ENCODE measurements at places on chromosomes 7 and 10.

- DNase-seq, result no peak
Measured at GRCh38 chr7:128131115-128131514, 99.9 kb upstream of the LRRC4 start.

GRCh38 chr10:35005868-35006267, 84.3 kb downstream of the CUL2 start:
- DNase-seq, result peak; percentile 86

GRCh38 chr7:34061149-34061548, 155.8 kb downstream of the BMPER start:
- DNase-seq, result peak; percentile 77

- DNase-seq, result no peak
Measured at GRCh38 chr10:109412353-109412752, 511.0 kb downstream of the XPNPEP1 start.

GRCh38 chr10:230758-231157, 95.5 kb downstream of the ZMYND11 start:
- DNase-seq, result no peak

DNA sequence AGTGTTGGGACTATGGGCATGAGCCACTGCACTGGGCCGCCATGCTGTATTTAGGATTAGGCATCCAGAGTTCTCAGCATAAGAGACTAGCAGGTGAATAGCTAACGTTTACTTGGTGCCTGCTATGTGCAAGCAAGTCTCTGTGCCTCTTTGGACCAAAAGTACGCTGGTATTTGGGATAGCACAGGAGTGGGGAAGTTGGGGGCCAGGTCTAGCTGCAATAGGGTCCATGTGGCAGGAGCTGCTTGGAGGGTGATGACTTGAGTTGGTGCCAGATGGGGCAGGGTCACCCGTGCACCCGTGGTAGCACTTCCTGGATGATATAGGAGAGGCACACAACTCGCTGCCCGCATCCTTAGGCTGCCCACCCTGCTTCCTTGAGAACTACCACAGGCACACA, 22.4 kb downstream of the NACAD start:
- no peak for DNase-seq

DNA sequence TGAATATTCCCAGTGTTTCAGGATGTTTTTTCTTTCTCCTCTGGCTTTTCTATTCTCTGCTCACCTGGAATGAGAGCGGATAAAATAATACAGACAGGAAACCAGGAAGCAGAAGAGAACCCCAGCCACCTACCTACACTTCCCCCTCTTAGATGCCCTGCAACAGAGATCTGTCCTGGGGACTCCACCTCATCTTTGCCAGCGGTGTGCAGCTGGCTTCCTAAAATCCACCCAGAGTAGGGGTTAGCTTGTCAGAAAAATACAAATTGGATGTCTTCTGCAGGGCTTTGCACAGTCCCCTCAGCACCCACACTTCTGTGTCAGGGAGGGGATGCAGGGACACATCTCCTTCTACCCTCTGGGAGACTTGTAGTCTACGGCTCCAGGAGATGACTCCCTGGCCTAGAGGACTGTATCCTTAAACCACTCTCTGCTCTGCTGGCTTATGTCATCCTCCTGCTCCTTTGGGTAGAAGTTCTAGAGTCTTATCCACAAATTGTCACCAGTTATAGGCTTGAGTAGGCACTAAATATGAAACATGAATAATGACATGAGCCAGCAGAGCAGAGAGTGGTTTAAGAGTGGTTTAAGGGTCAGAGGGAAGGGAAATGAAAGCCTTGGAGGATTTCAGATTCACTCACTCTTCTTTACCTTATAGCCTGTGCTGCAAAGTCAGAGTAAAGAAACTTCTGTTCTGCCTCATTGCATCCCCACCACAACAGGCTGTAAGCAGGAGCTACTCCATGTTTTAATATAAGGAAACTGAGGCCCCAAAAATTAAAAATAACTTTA, 749.4 kb downstream of the AUTS2 start:
- no peak for DNase-seq

DNA sequence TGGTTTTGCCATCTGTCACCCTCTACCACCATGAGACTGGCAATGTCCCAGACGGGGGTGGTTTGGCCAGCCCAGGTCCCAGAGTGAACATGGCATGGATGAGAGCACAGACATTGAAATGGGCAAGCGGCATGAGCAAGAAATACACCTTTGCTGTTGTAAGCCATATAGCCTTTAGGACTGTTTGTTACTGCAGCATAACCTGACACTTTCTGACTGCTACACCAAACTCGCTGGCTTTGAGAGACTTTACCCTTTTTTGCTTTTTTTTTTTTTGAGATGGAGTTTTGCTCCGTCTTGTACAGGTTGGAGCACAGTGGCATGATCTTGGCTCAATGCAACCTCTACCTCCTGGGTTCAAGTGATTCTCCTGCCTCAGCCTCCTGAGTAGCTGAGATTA, 5.2 kb upstream of the MUC3A start:
- DNase-seq, result no peak

GRCh38 chr7:96299496-96299895, 22.4 kb downstream of the SLC25A13 start:
- DNase-seq, result no peak

DNA sequence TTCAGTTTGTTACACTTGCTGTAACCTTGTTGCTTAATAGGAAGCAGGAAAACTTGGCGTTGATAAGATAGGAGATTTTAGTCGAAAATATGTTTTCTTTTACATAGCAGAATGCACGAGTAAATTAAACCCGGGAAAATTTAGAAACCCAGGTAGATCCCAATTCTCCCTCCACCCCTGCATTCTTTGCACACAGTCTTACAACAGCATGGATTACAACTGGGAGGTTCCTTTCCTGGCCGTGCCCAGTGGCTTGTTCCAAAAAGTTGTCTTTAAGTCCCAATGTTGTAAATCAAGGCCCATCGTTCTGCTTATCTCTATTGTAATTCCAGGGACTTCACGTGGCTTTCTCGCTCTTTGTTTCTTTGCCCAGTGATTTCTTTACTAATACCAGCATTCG, 1.1 kb upstream of the DPY19L1 start:
- no peak for DNase-seq

DNA sequence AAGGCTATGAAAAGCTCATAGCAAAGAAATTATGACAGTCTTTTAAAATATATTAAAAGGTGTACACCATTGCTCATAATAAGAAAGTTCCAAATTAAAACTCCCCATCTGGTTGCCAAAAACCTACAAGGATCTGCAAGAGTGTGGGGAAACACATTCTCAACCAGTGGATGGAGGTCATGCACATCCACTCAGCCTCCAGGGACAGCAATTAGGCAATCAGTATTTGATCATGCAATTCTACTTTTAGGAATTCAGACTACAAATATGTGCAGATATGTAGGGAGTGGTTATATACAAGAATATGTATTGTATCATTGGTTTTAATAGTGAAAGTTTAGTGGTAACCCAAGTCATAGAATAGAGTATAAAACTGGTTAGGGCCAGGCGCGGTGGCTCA, 157.8 kb downstream of the FGFR2 start:
- no peak for DNase-seq

DNA sequence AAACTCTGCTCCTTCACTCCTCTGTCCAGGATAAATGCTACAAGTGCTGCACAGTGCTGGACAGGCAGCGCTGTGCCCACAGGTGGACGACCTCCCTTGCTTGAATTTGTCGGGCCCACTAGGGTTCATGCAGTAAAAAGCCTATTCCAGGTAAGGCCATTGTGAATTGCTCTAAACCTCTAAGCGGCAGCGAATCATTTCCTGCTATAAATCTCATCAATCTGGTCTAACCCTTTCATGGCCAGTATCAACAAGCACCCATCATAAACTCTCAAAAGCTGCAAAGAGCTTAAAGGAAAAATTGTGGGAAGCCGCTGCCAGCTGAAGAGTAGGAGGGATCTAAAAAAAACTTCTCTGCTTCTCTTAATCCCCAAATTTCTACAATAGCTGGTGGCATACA, 134.2 kb downstream of the SLC25A13 start:
- DNase-seq, result no peak

DNA sequence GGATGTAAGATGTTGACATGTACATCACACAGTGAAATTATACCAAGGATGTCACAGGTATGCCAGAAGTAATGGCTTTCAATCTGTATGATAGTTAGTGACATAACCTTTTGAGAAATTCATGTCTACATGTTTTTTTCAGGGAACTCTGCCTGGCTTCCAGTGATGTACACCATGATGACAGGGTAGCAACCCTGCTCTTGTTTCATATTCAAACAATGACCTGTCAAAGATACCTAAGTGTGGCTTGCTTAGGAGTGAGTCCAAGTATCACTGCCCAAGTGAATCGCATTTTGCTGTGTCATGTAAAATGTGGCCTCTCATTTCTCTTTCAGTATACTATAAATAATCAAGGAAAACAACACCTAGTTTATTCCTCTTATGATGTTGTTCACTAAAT, 205.8 kb upstream of the DKK1 start:
- no peak for DNase-seq

DNA sequence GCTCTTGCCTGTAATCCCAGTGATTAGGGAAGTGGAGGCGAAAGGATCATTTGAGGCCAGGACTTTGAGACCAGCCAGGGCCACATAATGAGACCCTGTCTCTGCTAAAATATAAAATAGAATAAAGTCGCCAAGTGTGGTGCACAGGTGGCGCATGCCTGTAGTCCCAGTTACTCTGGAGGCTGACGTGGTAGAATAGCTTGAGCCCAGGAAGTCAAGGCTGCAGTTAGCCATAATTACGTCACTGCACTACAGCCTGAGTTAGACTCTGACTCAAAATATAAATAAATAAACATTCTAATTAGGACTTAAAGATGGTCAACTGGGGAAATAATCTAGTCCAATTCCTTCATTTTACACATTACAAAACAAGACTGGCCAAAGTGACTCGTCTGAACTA, 768 bp downstream of the CHCHD2 start:
- DNase-seq, result peak; percentile 5

DNA sequence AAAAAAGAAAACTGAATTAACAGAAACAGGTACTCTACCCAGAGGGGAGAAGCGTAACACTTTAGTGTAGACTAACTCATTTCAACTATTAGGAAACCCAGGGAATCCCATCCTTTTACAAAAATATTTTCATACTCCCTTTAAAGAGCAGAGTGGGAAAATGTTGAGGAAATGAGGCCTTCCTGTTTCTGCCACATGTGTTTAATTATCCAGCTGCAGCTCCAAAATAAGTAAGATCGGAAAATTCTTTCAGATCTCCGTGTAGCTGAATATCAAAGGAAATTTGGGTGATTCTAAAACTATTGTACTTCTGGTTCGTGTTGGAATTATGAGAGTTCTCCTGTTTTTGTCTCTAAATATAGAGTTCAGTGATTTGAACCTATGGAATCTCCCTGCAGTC, 58.0 kb upstream of the CAV2 start:
- DNase-seq, result peak; percentile 56

DNA sequence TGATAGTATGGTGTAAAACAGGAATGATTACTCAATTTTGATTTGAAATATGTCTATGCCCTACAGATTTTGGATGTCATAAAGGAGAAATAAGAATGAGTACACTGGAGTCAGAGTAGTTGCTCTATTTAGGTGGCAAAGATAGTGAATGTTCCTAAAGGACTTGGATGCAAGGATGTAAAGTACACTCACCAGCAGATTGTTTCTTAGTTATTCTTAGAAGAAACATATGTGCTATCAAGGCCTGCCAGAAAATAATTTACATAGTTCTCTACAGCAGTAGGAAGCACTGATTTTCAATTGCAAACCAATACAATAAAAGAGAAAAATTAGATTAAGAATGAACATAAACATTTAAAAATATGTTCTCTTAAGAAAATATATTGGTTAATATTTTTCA, 259.4 kb downstream of the PPP1R3A start:
- DNase-seq, result no peak

- DNase-seq, result no peak
Measured at GRCh38 chr7:151572136-151572535, 52.4 kb upstream of the RHEB start.

DNA sequence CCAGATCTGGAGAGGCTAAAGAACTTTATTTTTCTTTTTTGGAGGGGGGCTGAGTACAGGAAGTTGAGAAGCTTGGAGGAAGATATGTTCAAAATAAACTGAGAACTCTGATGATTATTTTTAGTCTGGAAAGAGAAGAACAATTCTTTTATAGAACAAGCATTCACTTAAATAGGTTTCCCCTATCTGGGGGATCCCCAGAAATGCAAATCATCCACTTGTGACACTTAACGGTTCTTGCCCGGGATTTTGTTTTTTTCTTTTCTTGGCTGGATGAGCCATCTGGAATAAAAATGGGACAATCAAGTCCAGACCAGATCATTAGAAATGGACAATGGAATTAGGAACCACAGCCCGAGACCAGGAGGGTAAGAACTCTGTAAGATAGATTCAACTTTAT, 95.9 kb upstream of the EGR2 start:
- DNase-seq, result no peak

GRCh38 chr7:80498481-80499349, 13.1 kb downstream of the GNAT3 start:
- no peak for DNase-seq

- DNase-seq, result no peak
Measured at GRCh38 chr10:122713091-122713885, 13.6 kb upstream of the C10orf120 start.

GRCh38 chr7:90536449-90536848, 59.7 kb upstream of the CDK14 start:
- DNase-seq, result no peak

GRCh38 chr7:8579661-8580194, 146.3 kb downstream of the NXPH1 start:
- DNase-seq, result no peak

GRCh38 chr10:30903397-30904138, 128.1 kb downstream of the ZNF438 start:
- DNase-seq, result no peak

GRCh38 chr7:86768394-86768793, 124.7 kb downstream of the GRM3 start:
- DNase-seq, result no peak

DNA sequence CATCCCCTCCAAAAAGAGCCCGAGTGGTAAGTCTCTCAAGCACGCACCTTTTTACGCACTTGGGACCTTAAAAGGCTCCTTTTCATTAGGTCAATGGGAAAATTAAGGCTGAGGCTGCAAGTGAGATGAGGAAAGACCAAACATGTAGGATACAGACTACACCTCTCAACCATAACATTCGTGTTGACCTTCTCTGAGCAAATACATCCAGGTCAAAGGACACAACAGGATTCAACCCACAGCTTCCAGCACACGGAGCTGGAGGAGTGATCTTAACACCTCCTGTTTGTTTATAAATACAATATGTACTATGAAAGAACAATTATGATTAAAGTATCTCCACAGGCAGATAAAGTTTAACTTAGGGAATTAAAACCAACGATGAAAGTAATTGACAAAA, 9.7 kb downstream of the SFMBT2 start:
- no peak for DNase-seq
